SJCRH30 (cell line): ENCODE measurements at places on chromosomes 11 and 22. TPM values are rescaled to one million over a fixed set of nuclear protein-coding genes. Genes with fewer than 3 reads are reported as not detected.

Gene OR52I1
- total RNA-seq, result not detected in 2 replicates

Gene PEX26
- 14.4 and 16.4 TPM in 2 replicates for total RNA-seq

Gene ABCG4
- total RNA-seq, result 0.08 TPM in 1 of 2 replicates, not detected in the other

Gene TEX12
- 0.28 TPM in 1 of 2 replicates, not detected in the other for total RNA-seq

Gene GLB1L2
- not detected in 2 replicates for total RNA-seq

GRCh38 chr11:61963016-61963281 is 4.5 kb downstream of the FTH1 start:
- no peaks in the 10 kb centered on the region for H3K27me3 ChIP-seq
- no peak overlapping the region for H3K27ac ChIP-seq
- H3K36me3 ChIP-seq, result peaks cover 17% of the 10 kb centered on the region
- no peak overlapping the region for H3K4me3 ChIP-seq

- peaks cover 28% of the 10 kb centered on the region for H3K4me1 ChIP-seq
- peak overlapping the region; percentile 97 for H3K27ac ChIP-seq
- H3K27me3 ChIP-seq, result no peaks in the 10 kb centered on the region
- peak; percentile 69 for DNase-seq
- peak overlapping the region; percentile 18 for H3K4me3 ChIP-seq
These were observed 14.1 kb downstream of the DCPS start for GRCh38 chr11:126317756-126318573.

DNA sequence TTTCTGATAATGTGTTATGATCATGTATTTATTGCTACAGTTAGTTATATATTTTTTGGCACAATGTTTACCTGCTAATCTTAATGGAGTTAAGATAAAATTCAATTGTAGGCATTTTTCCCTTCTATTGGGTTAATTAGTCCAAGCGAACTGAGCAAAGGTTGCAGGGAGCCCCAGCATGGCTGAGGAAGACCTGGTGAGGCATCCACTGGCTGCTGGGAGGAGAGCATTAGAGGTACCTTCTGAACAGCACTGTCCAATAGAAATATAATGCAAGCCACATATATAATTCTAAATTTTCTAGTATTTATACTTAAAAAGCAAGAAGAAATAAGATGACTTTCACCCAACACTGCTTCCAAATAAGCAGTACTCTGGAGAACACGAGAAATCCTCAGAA is 689 bp upstream of the TMEM126A start:
- DNase-seq, result no peak
- H3K4me3 ChIP-seq, result peak overlapping the region; percentile 62
- H3K4me1 ChIP-seq, result peaks cover 8% of the 10 kb centered on the region
- no peak overlapping the region; the same call in 1 of the 2 replicates for H3K27ac ChIP-seq
- H3K36me3 ChIP-seq, result peaks cover 8% of the 10 kb centered on the region; the same call in 1 of the 2 replicates

DNA sequence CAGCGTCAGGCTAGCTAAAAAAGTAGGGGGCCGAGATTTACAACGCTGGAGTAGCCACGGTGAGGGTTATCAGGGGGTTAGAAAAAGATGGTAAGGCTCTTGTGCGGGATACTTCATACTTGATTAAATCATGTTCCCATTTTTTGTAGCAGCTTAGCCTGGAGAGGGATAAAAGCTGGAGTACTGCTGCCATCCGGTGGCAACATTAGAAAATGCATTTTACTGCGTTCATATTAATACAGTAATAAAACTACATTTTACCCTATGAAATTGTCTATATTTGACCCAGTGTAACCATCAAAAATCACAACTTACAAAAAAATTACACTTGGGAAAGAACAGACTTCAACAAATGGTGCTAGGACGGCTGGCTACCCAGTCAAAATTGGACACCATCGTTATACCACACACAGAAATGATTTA is 17.3 kb downstream of the RPUSD4 start:
- DNase-seq, result no peak
- H3K36me3 ChIP-seq, result peaks cover 38% of the 10 kb centered on the region
- no peak overlapping the region for H3K27ac ChIP-seq
- H3K4me1 ChIP-seq, result no peaks in the 10 kb centered on the region
- H3K4me3 ChIP-seq, result no peak overlapping the region

- H3K36me3 ChIP-seq, result no peaks in the 10 kb centered on the region
- no peak overlapping the region for H3K27ac ChIP-seq
- no peak overlapping the region for H3K4me3 ChIP-seq
- H3K27me3 ChIP-seq, result no peaks in the 10 kb centered on the region
These were observed 19.4 kb upstream of the APLP2 start for GRCh38 chr11:130050257-130050656.

GRCh38 chr11:121657146-121657545 is 204.4 kb upstream of the SORL1-AS1 start:
- no peak overlapping the region for H3K4me3 ChIP-seq
- H3K4me1 ChIP-seq, result peaks cover 4% of the 10 kb centered on the region; the same call in 1 of the 2 replicates
- H3K27ac ChIP-seq, result no peak overlapping the region

DNA sequence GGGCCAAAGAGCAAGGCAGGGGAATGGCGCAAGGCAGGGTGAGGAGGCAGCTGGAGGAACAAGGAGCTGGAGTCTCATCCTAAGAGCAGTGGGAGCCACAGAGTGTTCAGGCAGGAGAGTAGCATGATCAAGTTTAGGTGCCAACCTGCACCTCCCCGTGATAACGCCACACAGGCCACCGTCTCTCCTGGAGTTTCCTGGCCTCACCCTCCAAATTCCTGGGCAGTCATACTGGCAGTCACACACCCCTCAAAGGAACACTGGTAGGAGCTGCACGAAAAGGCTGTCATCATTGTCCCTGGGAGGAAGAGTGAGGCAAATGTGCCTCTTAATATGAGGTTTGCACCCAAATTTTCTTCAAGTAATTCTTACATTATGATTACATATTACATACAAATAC is 36.3 kb upstream of the RTL6 start:
- no peak for DNase-seq
- H3K27me3 ChIP-seq, result no peaks in the 10 kb centered on the region
- no peaks in the 10 kb centered on the region for H3K36me3 ChIP-seq
- peaks cover 5% of the 10 kb centered on the region; the same call in 1 of the 2 replicates for H3K4me1 ChIP-seq
- no peak overlapping the region for H3K4me3 ChIP-seq
- no peak overlapping the region for H3K27ac ChIP-seq
